Psoas muscle (tissue), 8 donors: ENCODE measurements at places on chromosomes 3 and 15.

DNA sequence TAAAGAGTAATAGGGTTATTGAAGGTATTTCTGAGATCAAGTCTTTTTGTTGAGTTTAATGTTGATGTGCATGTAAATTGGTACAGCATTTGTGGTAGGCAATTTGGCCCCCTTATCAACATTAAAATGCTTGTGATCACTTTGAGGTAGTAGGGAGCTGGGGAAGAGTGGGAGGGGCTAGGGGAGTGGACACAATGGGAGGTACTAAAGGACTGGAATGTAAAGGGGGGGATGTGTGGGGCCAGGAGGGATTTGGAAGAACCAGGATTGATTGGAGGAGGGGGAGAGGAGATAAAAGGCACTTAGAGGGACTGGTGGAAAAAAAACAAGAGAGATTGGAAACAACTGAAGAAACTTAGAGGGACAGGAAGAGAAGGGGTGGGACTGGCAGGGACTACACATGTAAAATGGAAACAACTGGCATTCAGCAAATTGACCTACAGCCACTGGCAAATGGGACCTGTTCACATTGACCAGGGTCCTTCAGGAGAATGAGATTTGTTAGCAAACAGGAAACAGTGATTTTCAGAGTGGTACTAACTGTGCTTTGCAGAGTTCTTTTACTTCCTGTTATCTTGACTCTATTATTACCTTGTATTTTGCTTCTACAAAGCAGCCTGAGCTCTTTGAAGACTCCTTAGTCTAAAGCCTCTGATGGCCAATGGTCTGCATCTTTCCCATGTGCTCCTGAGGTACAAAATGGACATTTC, 47.8 kb upstream of the ZBTB38 start:
- no peak for DNase-seq

DNA sequence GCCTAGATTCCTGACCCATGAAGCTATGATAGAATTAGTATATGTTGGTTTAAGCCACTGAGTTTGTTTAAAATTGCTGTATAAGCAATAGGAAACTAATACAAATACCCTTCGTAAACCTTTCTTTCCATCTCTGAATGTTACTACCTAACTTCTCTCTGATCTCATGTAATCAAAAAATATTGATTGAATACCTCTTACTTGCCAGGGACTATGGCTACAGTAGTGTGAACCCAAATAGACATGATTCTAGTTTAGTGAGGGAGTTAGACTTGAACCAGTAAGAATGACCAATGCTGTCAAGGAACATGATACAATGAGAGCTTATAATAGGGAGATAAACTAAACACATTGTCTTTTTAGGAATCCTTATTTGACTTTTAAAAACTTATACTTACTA, 19.4 kb downstream of the STT3B start:
- DNase-seq = no peak

GRCh38 chr15:77798151-77798835, 165.6 kb upstream of the LINGO1 start:
- no peak for DNase-seq

DNA sequence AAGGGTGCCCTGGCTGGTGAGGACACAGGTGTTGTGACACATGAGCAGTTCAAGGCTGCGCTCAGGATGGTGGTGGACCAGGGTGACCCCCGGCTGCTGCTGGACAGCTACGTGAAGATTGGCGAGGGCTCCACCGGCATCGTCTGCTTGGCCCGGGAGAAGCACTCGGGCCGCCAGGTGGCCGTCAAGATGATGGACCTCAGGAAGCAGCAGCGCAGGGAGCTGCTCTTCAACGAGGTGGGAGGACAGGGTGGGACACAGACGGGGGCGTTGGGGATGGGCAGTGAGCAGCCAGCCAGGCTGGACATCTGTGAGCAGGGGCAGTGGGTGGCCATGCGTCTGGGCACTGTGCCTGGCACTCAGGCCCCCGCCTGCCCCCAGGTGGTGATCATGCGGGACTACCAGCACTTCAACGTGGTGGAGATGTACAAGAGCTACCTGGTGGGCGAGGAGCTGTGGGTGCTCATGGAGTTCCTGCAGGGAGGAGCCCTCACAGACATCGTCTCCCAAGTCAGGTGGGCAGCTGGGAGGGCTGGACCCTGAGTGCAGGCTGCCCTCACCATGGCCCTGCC, 10.3 kb downstream of the ANKRD63 start:
- no peak for DNase-seq

GRCh38 chr3:196412704-196413103, 19.5 kb downstream of the UBXN7 start:
- no peak for DNase-seq

GRCh38 chr3:150830094-150830681, 67.2 kb upstream of the SIAH2 start:
- no peak for DNase-seq

DNA sequence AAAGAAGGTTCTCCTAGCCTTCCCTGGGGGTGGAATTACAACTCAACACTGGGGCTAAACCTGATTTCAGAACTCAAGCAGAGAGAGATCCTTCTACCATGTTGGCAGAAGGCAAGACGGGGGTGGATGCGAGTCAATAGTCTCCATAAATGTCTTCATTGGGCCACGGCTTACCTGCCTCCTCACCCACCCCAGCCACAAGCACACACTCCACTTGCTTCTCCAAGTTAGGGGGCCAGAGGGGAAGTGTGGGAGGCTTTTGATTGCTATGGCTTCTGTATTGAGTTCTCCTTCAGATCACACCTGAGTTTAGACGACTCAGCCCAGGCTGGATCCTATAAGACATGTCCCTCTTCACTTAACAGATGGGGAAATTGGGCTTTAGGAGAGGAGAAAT, 178.9 kb downstream of the UACA start:
- DNase-seq = no peak

- DNase-seq = no peak
Observed at GRCh38 chr3:164806188-164806587, 272.1 kb downstream of the SI start.

DNA sequence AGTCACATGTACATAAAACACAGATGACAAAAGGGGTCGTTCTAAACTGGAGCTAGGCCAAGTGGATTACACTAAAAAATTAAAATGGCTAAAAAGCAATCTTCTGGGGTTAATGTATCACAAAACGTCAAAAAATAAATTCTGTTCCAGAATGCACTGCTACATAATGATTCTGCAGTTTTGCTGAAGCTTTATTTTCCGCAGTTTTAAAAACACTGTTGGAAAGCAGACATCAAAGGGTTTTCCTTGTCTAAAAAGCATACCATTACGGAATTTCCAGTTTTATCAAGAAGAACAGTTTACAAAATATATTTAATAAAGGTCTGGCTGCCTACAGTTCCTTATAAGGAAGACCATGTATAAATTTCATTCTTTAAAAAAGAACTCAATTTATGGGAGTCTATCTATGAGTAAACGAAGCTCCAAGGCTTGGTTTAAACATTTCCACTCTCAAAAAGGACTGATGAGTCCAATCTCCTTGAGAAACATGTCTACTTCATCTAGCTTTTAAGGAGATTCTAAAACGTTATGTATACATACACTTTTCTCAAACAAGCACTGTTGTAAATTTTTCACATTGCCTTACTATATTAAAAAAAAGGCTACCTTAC, 1.3 kb downstream of the DMXL2 start:
- DNase-seq = no peak

DNA sequence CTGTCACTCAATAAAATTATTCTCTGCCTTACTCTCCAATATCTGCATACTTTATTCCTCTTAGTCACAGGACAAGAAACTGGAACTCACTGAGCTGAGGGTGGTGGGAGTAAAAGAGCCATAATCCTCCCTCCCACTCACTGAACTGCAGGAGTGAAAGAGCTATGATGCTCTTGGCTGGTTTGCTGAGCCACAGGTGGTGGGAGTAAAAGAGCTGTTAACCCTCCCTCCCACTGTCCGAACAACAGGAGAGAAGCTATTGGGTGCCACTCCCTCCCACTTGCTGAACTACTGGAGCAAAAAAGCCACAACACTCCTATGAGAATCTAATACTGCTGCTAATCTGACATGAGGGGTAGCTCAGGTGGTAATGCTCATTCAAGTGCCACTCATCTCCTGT, 391.0 kb downstream of the NSUN3 start:
- no peak for DNase-seq

- DNase-seq = no peak
Observed at GRCh38 chr15:66716656-66717020, 14.6 kb downstream of the SMAD6 start.

DNA sequence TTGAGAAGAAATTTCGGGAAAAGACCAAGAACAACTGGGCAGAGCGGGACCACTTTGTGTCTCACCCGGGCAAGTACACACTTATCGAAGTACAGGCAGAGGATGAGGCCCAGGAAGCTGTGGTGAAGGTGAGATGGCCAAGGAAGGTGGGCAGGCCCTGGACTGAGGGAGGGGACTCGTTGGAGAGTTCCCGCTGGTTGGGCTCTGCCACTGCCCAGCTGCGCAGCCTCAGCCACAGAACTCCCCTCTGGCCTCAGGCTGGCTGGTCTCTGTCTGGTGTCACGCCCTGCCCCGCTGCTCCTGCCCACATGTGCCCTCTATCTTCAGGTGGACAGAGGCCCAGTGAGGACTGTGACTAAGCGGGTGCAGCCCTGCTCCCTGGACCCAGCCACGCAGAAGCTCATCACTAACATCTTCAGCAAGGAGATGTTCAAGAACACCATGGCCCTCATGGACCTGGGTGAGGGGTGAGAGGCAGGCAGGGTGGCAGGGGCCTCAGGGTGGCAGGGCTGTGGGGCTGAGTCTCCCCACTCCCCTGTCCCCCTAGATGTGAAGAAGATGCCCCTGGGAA, 2.4 kb downstream of the PARP3 start:
- DNase-seq = no peak

DNA sequence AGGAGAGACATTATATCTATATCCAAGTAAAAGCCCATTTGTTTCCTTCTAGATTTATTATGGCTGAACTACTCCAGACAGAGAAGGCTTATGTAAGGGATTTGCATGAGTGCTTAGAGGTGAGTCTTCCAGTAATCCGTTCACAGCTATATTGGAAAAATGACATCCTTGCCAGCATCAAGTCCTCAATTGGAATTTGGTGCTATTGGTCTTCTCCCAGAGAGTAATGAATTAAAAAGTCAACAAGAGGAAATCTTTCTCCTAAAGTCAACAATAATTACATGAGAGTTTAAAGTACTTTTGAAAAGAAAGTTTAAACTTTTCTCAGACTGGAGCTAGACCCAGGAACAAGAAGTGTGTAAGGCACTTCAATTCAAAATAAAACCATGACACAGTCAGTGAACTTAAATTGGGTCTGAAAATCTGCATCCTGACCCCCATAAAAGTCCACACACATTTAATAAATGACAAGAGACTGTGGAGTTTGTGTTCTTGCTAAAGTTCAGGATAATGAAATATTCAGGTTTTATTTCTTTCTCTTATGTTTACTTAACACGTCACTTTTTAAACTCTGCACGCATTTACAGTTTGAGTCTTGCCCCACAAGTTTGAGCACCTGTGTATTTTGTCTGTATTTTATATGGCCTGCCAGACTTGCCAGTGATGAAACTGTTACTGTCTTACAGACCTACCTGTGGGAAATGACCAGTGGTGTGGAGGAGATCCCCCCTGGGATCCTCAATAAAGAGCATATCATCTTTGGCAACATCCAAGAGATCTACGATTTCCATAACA, 268.2 kb upstream of the UMPS start:
- no peak for DNase-seq

- DNase-seq = no peak
Observed at GRCh38 chr3:7204848-7205156, 343.9 kb downstream of the GRM7 start.

DNA sequence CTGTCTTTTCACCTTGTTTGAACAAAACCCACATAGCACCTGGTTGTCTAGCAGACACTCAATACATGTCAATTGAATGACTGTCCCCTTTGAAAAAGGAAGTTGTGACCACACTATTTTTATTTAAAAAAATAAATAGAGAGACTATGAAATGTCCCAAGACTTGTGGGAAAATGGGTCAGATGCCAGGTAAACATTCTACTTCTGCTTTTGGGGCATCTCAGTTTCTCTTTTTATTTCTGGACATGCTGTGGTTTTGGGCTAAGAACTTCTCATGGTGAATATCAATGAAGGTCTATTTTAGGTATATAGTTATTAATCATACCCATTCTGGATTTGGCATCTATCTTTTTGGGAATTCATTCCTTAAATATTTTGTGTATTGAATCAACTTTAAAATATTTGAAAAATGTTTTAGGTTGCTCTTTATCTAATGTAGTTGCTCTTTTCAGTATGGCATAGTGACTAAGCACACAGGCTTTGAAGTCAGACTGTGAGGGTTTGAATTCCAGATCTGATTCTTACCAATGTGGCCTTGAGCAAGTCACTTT, 4.4 kb downstream of the TMEM45A start:
- no peak for DNase-seq

- no peak for DNase-seq
Observed at GRCh38 chr3:168061332-168061996, 34.3 kb downstream of the GOLIM4 start.

DNA sequence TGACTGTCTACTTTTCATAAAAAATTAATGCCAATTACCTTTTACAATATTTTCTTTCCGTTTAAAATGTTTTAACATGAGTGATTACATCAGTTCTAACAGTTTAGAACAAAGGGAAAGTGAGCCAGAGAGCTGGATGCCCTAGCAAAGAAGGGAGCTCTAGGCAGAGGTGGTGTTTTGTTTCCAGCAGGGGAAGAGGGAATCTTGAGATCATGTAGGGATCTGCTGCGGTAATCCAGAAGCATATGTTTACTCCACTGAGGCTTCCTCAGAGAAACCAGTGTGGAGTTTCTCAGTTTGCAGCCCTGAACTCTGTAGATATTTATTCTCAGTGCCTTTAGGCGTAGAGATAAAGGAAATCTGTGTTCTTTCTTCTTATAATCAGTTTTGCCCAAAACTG, 399.3 kb downstream of the NLGN1 start:
- no peak for DNase-seq

DNA sequence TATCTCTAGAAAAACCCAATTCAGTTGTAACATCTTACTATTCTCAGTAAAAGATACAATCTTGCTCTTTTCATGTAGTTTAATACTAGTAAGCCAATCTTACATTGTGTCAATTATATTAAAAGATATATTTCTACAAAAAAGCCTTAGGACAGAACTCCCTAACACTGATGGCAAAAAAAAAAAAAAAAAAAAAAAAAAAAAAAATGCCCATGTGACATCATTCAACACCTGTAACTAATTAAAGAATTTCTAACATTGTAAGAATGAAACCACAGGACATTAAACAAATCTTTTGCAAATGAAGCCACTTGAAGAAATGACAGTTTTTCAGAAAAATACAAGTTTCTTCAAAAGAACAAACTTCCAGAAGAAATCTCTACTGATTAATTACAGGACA, 119.8 kb downstream of the SUCLG2 start:
- DNase-seq = no peak

- no peak for DNase-seq
Observed at GRCh38 chr3:156187146-156187769, 66.9 kb downstream of the KCNAB1 start.
